ENCODE measurements at places on chromosomes 13 and 19.

DNA sequence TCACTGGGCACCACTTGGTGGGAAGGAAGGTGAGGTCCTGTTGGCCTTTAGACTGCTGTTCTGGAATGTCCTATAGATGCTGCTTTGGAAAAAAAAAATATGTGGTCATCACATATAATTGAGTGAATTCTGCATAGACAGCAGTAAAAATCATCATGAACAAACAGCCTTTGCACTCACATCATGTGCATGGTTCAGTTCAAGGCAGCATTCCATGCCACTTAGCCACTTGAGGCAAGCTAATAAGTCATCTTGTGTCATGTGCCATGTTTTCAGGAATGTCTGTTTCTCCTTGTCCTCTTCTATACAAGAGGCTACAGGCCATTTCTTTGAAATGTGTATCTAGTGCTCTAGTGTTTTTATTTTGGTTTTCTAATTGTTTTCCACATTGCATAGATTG lies 43.9 kb upstream of the TSC22D1 start:
- no peak for DNase-seq

GRCh38 chr13:20394506-20394905 lies 131.2 kb downstream of the CRYL1 start:
- no peak for DNase-seq

DNA sequence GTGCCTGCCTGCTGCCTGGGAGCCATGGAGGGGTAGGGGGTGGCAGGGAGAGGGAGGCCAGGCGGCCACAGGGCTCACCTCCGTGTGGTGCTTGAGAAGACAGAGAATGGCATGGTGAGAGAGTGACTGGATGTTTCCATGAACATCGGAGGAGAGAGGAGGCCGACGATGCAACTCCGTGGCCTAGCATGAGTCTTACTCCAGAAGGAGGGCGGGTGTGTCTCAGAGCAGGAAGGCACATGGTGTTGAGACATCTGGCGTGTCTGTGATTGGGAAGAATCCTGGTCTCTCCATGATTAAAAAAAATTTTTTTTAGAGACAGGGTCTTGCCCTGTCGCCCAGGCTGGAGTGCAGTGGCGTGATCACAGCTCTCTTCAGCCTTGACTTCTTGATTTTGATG lies 5.1 kb downstream of the IRGC start:
- DNase-seq = no peak

DNA sequence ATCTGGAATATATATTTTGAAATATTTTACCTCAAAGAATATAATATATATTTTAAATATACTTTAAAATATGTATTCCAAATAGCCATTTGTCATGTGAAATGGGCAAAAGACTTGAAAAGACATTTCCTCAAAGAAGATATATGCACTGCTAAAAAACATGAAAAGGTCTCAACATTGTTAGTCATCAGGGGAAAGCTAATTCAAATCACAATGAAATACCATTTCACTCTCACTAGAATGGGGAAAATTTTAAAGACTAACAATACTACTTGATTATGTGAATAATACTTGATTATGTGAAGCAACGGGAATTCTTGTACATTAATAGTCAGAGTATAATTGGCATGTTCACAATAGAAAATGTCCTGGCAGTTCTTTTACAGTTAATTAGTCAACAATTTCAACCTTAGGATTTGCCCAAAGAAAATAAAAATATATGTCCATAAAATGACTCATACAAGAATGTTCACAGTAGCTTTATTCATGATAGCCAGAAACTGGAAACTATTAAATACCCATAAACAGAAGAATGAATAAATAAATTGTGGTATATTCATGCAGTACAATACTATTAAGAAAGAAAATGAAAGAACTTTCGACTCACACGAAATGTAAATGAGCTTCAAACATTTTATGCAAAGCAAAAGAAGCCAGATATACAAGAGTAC lies 6.8 kb upstream of the KBTBD6 start:
- DNase-seq = no peak

DNA sequence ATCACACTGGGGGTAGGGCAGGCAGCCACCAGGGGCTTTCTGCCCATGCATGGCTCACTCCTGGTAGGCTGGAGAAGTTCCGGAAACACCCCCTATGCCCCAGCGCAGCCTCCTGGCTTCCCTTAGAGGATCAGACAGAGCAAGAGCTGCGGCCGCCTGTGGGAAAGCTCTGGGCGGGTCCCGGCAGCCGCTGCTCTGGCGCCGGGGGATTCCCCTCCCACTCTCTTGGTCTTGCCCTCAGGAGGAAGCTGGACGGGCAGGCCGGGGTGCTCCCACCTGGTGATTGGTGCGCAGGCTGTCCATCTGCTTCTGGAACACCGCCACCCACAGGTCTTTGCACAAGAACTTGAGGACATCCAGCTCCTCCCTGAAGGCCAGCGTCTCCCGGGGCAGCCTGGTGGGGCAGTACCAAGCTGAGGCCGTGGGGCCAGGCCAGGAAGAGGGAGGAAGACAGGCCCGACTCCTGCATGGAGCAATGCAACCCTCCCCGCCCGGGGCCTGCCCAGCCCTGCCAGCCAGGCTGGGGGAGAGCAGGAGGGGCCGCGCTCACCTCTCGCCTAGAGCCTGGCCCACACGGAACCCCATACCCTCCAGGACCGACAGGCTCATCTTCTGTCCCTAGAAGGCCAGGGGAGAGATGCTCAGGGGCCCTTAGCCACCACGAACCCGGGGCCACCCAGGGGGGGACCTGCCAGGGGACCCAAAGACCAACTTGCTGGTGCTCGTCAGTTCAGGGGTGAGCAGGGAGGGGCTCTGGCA lies 4.0 kb upstream of the NKPD1 start:
- peak; percentile 42 for DNase-seq

DNA sequence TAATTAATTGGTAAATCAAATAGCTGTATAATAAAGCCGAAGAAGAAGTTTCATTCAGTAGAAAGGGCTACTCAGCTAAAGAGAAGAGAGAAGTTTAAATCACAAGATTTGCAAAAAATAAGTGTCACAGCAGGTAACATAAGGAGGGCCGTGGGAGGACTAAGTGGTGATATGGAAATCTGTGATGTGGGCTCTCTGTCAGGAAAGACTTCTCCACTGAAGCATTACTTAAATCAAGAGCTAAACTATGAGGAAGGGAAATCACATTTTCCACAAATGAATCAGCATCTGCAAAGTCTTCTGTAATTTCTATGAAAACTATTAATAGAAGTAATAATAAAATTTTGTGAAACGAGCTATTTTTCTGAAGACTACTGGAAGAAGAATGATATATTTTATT lies 153.8 kb downstream of the PCDH9 start:
- no peak for DNase-seq

DNA sequence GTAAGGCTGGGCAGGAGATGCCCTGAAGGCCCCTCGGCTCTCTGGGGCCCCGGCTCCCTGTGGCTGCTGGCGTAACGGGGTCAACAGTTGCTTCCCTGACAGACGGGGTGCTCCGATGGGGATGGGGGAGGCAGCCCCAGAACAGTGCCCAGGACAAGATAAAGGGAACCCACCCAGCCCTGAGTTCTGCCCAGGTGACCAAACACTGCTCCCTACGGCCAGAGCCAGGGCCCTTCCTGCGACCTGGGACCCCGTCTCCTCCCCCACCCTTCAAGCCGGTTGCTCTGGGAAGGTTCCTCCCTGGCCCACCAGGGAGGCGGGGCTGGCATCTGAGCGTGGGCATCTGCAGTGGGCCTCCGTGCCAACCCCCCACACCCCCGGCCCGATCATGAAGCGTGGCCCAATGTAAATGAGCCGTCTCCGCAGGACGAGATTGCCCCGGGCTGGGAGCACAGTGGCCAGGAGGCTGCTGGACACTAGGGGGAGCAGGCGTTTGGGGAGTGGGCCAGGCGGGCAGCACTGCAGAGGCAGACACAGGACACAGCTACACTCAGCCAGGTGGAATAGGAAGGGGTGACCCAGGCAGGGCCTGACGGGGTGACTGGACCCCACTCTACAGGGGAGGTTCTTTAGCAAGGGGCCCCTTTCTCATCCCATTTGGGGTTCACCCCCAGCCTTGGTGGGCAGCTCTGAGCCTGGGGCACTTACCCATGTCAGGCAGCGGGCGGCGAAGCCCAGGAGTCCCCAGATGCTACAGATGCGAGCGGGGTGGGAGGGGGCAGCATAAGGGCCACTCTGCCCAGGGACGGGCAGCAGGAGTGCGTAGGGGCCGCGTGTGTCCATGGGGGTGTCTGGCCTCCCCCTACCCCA lies 1.2 kb upstream of the NKPD1 start:
- DNase-seq = no peak

DNA sequence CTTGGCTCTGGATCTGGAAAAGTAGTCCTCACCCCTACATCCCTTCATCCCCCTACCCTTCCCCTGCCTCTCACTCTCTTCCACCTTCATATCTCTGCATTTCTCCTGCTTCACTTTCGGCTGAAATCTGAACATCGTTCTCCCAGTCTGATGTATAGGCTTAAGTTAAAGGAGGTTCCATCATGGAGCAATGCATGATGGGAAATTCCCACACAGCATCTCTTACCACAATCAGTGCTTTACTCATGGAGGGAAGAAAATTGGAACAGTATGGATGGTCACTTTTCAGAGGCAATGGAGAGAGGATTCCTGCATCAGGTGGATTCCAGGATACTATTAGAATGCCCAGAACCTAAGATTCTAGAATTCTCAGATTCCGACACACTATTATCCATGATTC lies 6.1 kb upstream of the KLK8 start:
- no peak for DNase-seq

- no peak for DNase-seq
These were observed 352.4 kb upstream of the HTR2A start for GRCh38 chr13:47249266-47249665.

- DNase-seq = no peak
These were observed 18.4 kb upstream of the TMEM255B start for GRCh38 chr13:113740661-113741060.

GRCh38 chr13:51934461-51935087 lies 72.8 kb downstream of the CCDC70 start:
- no peak for DNase-seq

DNA sequence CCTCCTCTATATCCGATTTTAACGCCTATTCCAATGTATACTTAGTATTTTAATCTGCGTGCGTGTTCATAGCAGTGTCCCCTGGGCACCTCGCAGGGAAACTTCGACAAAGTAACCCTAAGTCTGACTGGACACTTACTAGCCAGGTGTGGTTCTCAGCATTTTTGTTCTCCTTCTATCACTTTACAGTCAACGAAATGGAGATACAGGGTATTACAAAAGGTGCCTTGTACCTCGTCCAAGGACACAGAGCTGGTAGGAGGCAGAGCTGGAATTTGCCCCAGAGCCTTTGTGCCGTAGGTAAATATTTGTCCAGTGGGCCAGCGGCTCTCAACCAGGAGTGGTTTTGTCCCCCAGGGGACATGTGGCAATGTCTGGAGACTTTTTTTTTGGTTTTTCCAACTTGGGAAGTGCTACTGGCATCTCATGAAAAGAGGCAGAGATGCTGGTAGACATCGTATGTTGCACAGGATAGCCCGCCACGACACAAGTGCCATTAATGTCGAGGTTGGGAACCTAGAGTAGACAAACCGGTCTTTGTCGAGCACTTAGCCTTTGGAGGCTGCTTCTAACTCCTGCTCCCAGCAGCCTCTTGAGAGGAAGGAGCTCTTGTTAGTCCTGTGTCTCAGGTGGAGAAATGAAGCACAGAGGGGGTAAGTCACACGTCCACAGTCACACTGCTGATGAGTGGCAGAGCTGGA lies 1.1 kb downstream of the ZNF444 start:
- DNase-seq = no peak

- no peak for DNase-seq
These were observed 70.3 kb downstream of the MAP4K1 start for GRCh38 chr19:38547421-38547820.

DNA sequence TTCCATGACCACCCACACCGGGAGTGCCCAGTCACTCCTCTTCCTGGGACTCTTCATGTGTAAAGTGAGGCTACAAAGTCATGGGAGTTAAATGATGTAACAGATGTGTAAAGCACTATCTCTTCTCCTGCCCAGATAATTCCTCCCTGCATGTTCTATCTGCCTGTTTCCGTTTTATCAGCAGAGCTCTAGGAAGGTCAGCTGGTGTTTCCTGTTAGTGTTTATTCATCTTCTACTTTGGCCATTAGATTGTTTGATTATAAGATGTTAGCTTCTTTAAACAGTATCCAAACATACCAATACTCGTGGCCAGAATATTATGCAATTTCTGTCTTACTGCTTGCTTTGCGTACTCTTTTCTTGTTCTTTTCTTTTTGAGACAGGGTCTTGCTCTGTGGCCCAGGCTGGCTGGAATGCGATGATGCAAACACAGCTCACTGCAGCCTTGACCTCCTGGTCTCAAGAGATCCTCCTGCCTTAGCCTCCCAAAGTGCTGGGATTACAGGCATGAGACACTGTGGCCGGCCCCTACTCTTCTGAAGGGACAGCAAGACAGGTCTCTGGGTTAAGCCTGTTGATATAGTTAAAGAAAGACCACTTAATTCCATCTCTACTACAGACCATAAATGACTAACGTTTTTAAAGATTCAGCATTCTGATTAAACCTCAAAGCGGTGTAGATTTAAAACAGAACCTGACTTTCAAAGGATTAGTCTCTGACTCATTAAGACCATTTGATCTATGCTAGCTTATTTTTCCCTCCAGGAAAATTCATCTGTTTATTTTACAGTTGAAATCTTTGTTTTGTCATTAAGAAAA lies 97.4 kb upstream of the AKAP11 start:
- DNase-seq = no peak

DNA sequence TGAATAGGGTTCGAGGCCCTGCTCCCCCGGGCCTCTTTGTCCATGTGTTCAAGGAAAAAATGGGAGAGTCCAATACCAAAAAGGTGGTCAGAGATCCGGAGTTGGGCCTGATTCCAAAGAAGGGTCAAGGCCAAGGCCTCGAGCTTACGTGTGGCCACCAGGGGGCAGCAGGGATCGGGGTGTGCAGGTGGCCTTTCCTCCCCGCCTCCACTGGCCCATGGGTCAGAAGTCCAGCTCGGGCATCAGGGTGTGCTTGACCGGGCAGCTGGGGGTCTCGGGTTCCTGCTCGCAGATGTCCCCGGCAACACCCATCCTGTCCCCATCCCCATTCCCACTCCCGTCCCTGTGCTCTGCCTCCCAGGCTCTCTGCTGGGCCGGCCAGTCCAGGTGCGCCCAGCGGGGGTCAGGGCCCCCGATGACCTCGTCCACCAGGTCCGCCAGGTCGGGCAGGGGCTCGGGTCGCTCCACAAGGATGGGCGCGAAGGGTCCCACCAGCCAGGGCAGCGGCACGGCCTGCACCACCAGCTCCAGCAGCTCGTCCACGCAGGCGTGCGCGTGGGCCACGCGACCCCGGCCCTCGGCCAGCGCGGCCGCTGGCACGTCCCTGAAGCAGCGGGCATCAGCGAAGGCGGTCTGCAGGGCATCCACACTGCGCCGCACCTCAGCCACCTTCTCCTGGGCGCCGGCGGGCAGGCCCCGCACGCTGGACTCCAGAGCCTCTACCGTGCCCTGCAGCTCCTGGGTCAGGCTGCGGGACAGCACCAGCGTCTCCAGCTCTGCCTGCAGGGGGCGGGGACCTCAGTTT lies 5.2 kb upstream of the PLIN4 start:
- DNase-seq = no peak

DNA sequence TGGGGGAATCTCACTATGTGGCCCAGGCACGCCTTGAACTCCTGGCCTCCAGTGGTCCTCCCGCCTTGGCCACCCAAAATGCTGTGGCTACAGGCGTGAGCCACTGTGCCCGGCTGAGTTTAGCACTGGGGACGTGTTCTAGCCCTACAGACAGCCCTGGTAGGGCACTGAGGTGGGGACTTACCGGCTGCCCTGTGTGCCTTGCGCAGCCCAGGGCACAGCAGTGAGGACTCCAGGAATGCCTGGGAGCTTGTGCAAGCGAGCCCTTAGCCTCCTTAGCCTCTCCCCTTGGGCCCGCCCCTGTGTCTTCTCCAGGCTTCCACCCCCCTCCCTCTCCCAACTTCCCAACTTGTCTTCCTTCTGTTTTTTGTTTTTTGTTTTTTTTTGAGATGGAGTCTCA lies 21.0 kb downstream of the CCNE1 start:
- no peak for DNase-seq

All from stimulated activated CD4-positive, alpha-beta T cell treated with anti-CD3 and anti-CD28 coated beads, Interleukin-4, amount 100 ng/mL, for 48 hours (primary cell).